Mammary epithelial cell (primary cell): ENCODE measurements at places on chromosomes 16 and 17.

GRCh38 chr16:30601966-30602365 is 8.2 kb downstream of the ZNF689 start:
- DNase-seq: no peak

DNA sequence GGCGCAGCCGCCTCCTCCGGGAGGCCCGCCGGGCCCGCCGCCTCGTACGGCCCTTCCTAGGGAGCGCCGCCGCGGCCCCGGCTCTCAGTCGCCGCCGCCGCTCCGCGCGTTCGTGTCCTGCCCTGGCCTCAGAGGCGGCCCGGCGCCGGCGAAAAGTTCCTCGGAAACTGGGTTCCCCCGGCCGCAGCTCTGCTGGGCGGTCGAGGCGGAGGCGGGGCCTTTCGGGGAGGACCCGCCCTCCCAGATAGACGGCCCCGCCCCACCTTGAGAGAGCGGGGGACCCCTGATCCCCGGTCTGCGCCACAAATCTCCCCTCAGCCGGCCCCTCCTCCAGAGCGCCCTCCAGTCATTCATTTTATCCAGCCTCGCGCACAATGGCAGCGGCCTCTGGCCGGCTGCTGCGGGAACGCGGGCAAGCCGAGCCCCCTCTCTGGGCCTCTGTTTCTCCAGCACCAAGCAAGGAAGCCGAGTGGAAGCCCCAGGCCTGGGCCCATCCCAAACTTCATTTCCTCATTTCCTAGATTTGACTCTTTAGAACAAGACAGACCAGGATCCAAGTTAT is at the start of gene SREBF1:
Gene SREBF1, minus strand, starts transcription at position 169 of the 562 bp plus-strand sequence. CDS start 169 bp downstream, outside the sequence.
- DNase-seq: no peak

DNA sequence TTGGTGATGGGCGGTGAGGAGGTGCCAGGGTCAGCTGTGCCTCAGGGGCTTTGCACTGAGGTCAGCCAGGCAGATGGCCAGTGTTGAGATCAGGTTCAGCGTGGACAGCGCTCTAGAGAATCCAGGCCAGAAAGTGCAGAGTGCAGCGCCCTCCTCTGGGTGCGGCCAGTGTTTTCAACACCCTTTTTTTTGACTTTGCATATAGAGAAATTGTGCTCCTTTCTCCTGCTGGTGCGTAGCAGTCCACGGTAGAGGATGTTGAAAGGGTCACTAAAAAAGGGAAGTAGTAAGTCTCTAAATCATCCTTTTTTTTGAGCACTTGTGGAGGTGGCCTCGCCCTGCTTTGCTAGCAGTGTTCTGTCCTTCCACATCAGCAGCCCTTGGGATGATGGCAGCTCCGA is 53.9 kb downstream of the BANP start:
- DNase-seq: no peak

DNA sequence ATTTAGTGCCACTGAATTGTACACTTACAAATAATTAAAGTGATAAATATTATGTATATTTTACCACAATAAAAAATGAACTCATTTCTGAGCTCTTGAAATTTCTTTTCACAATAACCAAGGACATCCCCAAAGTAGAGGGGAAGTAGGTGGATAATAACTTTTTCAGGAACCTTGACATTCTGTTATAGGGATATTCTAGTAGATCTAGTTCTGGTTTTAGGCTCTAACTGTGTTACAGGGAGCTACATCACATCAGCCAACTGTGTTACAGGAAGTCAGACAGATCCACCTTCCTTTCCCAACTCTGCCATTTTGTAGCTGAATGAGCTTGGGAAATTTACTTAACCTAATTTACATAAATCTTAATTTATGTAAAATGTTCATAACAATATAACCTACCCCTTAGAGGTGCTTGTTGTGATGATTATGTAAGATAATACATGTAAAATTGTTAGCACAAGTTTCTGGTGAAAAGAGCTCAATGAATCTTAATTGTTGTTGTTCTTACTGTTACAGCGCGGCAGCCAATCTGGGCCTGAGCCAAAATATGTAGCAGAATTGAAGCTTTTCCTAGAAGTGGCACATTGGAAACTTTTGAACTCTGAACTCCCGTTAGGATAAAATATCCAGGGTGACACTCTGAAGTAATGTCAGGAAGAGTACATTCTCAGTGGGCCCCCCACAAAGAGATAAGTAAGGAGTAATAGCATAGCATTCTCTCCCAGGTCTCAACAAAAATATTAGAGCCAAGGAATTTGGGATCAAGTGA is 169.8 kb downstream of the AATF start:
- no peak for DNase-seq

DNA sequence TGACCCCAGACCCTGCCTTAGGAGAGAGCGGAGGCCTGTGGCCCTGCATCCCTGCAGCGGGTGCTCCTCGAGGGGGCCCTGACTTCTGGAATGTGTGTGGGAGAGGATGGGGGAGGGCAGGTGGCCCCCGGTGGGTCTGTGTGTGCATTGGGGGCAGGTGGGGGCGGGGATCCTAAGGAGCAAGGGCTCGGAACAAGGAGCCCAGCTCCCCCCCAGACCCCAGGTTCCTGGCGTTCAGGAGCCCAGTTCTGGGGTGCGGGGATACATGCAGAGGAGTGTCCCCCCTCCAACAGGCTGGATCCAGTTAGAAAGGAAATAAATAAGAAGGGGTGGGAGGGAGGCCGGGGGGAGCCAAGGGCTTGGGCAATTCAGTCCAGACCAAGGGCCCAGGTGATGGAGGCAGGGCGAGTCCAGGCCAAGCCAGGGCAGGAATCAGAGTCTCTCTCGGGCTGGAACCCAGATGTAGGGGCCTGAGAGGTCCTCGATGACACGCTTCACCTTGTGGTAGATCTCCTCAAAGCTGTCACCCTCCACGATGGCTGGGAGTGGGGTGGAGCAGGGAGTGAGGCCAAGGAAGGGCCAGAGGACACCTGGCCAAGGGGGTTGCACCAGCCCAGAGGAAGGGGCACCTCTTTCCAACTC is 11.2 kb upstream of the ASGR1 start:
- no peak for DNase-seq

GRCh38 chr16:89599451-89599858 is 14.0 kb upstream of the DPEP1 start:
- DNase-seq: peak; percentile 41

DNA sequence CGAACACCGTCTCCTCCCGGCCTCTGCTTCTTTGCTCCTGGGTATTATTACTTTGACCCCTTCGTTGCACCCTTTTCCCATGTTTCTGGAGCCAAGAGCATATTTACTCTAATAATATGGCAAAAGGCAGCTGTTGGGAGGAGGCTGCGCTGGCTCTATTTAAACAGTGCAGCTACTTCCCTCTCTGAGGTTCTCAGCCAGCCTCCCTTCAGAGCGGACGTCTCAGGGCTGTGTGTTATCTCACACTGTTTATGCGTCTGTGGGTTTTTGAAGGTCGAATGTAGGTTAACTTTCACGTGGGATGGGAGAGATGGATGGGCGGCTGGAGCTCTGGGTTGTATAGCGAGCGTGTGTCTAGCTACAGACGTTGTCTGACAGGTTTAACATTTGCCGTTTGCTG is 45.3 kb downstream of the COX4I1 start:
- DNase-seq: no peak

GRCh38 chr16:16992975-16993765 is 477.6 kb downstream of the XYLT1 start:
- DNase-seq: no peak

DNA sequence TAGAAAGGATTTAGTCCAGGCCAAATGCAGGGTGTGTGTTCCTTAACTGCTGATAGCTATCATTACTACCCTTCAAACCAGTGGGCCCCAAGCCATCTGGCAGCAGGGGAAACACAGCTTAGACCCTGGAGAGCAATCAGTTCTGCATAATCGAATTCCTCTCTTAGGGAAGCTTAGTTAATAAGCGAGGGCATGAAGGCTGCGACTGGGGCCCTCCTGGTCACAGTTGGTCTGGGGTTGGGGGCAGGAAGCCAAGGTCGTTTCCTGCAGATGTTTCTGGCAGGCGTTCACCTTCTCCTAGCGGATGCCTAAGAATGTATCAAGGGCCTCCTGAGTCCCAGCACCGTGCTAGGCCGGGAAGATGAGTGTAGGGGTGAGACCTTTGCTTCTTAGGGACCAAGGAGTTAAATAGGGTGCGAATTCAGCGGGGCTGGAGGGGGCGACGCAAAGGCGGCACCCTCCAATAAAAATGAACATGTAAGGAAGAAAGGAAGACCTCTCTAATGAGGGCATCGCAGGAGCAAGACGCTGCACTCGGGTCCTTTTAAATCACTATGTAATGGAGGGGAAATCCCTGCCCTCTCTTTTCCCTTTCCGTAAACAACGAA is 16.5 kb upstream of the EEF2K start:
- no peak for DNase-seq

GRCh38 chr16:65524997-65525396 is 403.1 kb upstream of the CDH11 start:
- DNase-seq: no peak

DNA sequence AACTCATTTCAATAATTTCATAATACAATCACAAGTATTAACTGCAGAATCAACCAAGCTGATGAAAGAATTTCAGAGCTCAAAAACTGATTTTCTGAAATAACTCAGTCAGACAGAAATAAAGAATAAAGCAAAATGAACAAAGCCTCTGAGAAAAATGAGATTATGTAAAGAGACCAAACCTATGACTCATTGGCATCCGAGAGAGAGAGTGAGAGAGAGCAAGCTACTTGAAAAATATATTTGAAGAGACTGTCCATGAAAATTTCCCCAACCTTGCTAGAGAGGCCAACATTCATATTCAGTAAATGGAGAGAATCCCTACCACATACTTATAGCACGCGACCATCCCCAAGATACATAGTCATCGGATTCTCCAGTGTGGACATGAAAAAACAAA is 1376.4 kb downstream of the CDH11 start:
- DNase-seq: no peak

DNA sequence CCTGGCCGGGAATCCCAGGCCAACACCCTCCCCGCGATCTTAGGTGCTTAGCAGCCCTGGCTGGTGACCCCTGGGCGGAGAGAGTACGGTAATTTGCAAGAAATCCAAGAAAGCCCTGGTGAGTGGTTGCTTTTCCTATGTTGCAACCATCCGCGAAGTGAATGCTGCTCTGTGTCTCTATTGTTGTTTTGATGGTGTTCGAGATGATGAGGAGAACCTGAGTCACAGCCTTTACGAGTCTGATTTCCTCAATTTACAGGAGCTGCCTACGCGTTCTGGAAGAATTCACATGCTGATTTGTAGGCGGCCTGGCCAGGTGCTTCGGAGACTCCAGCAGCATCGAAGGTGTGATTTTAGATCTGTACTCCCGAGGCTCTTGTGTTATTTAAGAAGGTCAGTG is 63.3 kb downstream of the TMEM235 start:
- DNase-seq: peak; percentile 99

- DNase-seq: peak; percentile 12
Observed at GRCh38 chr17:12983991-12984884, 33.6 kb downstream of the ELAC2 start.
